ENCODE measurements at places on chromosomes 3 and 15.

GRCh38 chr3:98594628-98595324 lies 1.4 kb upstream of the CPOX start:
- DNase-seq: no peak

DNA sequence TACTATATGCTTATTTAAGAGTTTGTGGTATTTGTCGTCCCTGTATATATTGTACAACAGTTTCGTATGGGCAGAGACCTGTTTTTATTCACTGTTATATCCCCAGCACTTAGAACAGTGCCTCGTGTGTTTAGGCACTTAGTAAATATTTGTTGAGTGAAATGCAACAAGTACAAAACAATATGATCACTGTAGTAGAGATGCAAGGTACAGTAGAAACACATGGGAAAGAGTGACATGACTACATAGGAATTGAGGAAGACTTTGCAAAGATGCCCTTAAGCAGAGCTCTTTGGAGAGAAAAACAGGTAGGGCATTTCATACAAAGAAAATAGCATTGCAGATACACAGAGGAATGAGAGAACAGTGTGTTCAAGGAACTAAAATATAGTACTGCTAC lies 18.3 kb downstream of the RASA2 start:
- DNase-seq: no peak

DNA sequence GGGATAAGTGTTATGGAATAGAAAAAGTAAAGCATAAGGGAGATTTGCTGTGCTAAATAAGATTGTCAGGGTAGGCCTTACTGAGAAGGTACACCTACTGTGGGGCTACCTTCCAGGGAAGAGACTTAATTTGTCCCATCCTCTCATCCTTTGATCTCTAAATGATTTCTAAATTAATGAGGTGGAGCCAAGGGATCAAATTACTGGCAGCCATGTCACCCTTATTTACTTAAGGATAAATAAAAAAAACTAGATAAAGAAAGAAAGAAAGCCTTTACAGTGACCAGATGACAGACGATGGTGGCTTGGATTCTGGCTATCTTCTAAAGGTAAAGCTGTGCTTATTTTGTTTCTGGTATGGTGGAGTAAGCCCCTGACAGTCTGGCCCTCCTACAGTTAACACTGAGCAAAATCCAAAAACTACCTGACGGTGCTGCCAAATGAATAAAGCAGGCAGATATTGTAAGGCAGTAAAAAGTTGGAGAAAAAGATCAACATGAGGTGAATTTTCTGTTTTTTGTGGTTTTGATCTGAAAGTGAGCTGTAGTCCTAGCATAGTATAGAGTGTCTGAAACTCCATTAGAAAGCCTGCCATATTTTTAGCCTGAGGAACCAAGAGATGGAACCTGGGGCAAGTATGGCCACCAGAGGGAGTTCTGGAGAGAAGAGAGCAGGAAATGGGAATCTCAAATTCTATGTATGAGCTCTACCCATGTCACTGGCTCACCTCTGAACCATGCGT lies 285.1 kb upstream of the MANF start:
- no peak for DNase-seq

DNA sequence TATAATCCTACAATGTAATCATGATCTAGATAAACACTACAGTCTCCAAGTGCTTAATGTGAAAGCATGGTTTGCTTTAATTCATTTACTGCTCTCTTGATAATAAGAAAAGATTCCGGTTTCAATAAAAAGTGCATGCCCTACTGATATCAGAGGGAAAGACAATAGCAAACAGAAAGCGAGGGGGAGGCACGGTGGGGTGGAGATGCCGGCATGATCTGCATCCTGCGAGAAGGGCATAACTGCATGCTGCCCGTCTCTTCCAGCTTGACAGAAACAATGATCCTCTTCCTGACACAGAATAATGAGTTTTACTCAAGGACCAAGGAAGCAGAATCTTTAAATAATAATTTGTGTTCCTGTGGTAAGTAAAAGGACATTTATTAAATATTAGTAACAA lies 51.7 kb downstream of the GOLIM4 start:
- DNase-seq: no peak

DNA sequence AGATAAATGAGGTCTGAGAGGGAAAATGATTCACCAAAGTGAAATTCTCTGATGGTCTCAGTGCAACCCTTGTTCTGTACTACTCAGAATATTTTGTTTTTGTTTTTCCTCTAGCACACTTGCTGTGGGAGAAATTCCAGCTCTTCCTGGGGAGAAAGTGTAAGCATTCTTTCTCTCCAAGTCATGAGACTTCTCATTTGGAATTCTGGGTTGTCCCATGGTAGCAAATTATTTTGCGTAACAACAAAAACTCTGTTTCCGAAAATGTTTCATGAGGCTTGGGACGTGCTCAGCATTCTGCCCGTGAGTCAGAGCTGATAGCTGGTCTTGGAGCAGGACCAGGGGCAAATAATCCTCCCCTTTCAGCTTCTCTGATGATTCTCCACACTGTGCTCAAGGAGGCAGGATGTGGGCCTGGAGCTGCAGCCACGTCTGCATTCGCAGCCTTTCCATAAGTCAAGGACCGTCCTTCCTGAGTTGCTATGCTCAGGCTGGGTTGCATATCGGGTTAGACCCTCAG lies 70.3 kb downstream of the SENP2 start:
- DNase-seq: no peak

GRCh38 chr3:27935492-27935891 lies 213.4 kb upstream of the EOMES start:
- no peak for DNase-seq

- DNase-seq: no peak
Observed at GRCh38 chr15:26197719-26198118, 334.6 kb upstream of the ATP10A start.

GRCh38 chr15:45376300-45376928 lies 1.9 kb downstream of the GATM start:
- DNase-seq: peak; percentile 48

GRCh38 chr3:132870541-132870940 lies 148.3 kb upstream of the NPHP3 start:
- no peak for DNase-seq

- DNase-seq: no peak
Observed at GRCh38 chr3:49523756-49524747, 30.2 kb upstream of the BSN start.

DNA sequence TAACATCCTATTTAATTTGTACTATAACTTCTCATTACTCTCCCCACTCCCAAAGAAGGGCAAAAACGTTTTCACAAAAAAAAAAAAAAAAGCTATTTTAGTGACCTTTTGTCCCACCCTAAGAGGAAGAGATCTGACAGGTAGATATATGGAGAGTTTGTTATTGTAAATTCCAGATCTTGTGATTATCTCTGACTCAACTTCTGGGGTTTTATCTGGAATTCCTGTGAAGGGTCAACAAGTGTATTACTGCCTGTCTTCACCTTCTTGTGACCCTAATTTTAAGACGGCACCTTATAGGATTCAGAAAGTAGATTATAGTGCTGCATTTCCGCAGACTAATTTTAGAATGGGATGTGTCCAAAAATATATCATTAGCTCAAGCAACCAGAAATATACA lies 205.9 kb upstream of the CDIN1 start:
- DNase-seq: no peak

DNA sequence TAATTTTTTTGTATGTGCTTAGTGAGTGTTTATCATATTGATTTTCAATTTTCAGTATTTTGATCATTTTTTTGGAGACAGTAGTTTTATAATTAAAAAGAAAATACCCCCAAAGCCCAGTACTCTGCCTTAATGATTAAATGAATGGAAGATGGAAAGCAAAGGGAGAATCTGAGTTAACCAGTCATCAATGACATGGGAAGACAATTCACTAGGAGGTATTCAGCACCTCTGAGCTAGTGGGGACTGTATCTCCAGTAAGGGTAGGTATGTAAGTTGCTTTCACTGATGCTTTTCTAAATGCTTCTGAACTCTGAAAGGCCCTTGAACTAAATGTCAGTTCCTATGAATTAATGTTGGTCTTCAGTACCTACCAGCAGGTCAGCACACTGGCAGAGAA lies 590.4 kb upstream of the DPPA4 start:
- DNase-seq: no peak

GRCh38 chr15:71674354-71674753 lies 136.0 kb upstream of the NR2E3 start:
- DNase-seq: no peak

GRCh38 chr3:13762906-13763305 lies 117.0 kb downstream of the WNT7A start:
- DNase-seq: no peak

DNA sequence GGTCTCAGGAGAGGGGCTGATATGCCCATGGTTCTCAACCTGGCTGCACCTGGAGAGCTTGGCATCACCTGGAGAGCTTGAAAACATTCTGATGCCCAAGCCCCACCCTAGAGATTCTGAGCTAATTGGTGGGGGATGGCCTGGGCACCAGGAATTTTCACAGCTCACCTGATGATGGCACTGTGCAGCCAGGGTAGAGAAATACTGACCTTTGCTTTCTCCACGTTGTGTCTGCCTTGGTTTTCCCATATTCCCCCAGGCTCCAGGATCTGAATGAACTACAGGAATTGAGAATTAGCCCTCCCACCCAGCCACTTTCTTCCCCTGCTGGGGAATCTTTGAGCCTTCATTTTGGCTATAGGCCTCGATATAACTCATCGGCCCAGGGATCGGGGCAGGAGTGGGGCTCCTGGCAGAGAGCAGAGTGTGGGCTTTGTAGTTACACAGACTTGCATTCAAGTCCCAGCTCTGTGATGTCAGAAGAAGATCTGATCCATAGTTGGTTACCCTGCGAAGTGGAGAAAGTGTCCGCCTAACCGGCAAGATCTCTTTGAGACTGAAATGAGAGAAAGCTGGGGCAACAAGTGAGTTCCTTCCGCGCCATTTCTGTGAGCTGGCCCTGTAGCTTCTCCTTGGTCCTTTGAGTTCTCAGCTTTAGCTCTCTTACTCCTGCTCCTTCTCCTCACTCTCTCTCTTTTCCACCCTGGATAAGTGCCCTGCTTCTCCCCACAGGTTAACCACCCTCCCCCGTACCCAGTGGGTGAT lies 33.1 kb upstream of the UBE2Q2 start:
- DNase-seq: no peak

GRCh38 chr3:170171563-170171962 lies 10.0 kb downstream of the PHC3 start:
- DNase-seq: no peak

DNA sequence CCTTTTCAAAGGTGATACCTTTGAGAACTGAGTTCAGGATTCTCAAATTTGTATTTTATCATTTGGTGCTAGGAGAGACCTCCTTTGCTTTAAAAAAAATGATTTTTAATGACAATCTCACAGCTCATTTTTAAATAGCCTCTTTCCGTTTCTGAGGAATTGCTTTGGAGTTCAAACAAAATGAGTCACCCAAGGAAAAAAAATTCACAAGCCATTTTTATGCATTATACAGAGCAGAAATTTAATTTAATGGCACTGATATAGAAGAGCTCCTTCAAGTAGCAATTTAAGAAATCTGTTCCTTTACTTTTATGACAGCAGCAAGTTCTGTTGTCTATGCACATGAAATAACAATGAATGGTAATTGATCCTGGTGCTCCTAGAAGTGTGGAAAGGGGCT lies 337.9 kb upstream of the KCNMB2 start:
- DNase-seq: no peak

DNA sequence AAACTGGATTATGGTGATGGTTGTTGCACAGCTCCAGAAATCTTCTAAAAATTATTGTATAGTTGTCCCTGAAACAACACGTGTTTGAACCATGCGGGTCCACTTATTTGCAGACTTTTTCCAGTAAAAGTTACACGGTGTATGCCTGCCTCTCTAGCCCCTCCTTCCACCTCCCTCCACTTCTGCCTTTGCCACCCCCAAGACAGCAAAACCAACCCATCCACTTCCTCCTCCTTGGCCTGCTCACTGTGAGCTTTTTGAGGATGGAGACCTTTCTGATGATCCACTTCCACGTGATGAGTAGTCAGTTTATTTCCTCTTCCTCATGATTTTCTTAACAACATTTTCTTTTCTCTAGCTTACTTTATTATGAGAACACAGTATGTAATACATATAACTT lies 5.4 kb downstream of the CYFIP1 start:
- DNase-seq: no peak

DNA sequence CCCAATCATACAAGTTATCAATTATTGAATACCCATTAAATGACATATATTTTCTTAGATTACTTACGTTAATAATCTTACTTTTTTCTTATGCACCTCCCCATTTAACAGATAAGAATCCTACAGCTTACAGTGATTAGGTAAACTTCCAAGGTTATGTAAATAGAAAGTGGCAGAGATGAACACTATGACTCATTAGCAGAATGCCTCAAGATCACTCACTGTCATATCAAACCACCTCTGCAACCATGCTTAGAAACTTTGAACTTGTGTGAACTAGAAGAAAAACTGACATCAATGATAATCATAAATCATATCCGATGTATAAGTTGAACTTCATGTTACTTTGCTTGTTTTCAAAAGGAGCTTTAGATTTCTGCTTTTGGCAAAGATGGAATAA lies 911.6 kb upstream of the ARPP21 start:
- DNase-seq: no peak

DNA sequence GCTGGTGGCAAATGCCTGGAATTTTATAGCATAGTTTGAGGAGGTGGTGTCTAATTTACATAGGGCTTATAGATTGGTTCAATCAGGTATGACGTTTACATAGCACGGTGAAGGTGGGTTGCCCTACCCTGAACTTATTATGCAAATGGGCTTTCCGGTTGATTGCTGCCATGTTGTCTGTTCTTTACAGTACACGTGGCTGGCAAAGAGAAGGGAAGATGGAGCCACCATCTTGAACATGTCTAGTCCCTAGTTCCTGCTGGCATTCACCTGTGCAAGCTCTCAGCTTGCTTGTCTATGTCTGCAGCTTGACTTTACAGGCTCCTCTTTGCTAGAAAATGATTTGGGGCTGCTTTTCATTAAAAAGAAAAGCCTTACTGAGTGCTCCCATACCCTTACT lies 14.0 kb upstream of the STAC start:
- DNase-seq: no peak

DNA sequence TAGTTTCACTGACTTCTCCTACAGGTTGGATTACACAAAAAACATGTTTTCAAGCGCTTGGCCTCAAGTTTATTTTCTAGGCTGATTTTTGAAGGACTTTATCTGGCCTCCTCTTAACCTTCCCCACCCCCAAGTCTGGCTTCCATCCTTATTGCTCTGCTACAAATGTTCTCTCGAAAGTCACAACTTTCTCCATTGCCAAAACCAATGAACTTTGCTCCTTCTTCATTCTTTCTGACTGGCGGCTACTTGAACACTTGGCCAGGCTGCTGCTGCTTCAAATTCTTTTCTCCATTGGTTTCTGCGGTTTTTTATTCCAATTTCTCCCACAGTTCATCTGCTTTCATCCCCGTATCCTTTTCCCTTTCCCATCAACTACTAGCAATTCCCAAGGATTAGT lies 106.6 kb downstream of the TOP2B start:
- DNase-seq: no peak

DNA sequence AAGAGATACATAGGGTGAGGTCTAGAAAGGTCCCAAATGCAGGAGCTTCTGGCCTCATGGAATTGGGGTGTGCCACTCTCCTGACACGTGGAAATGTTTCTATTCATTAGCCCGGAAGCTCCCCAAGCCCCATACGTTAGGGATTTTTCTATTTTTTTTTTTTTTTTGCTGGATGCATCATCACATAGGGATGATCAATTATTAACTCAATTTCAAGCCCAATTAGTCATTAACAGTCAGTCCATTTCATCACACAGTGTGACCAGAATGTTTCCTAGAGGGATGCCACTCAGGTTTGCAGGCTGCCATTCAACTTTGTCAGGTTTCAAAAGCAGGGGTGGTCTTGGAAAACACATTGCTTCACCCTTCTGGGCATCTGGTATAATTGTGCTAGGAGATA lies 40.7 kb upstream of the MKRN3 start:
- DNase-seq: no peak
